ENCODE measurements at places on chromosomes 6 and 20. TPM values are rescaled to one million over a fixed set of nuclear protein-coding genes. Genes with fewer than 3 reads are reported as not detected.

DNA sequence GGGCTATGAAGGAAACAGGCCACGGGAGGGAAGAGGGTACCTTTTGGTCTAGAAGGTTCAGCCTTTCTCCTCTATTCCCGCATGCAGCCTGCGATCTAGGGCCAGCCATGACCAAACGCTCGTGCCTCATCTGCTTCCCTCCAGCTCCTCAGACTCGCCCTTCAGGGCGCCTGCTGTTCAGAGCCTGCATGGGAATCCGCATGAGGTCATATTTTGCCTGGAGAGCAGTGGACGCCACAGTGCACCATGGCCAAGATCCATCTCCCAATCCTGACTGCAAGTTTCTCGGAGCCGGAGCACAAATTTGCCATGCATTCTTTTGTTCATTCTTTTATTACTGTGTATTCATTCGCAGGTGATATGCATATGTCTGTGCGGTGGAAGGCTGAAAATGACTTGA is 608.1 kb downstream of the QKI start:
- H3K36me3 ChIP-seq, result no peaks in the 10 kb centered on the region
- no peak overlapping the region for H3K4me3 ChIP-seq
- H3K27ac ChIP-seq, result no peak overlapping the region
- H3K4me1 ChIP-seq, result no peaks in the 10 kb centered on the region
- no peak for DNase-seq

The KIAA1755 gene
- total RNA-seq, result 0.30 TPM

DNA sequence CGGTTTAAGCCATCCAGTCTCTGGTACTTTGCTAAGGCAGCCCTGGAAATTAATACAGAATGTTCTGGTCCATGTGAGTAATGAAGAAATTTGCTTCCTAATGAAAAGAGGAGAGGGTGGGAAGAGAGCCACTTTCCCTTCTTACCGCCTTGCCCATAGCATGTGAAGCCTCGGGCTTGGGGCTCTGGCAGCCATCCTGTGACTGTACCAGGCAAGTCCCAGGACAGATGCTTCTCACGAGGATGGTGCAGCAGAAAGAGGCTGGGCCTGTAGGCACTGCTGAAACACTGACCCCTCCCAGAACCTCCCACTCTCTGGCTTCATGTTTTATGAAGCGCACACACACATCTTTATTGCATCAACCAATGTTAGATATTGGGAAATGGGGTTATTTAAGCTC is 74.8 kb downstream of the IYD start:
- no peaks in the 10 kb centered on the region for H3K27me3 ChIP-seq
- DNase-seq, result no peak
- no peak overlapping the region for H3K27ac ChIP-seq
- H3K4me3 ChIP-seq, result no peak overlapping the region

- peak overlapping the region; percentile 86 for H3K4me3 ChIP-seq
- H3K27ac ChIP-seq, result no peak overlapping the region
- H3K4me1 ChIP-seq, result peaks cover 8% of the 10 kb centered on the region
- no peaks in the 10 kb centered on the region for H3K36me3 ChIP-seq
- no peaks in the 10 kb centered on the region for H3K27me3 ChIP-seq
Observed at GRCh38 chr6:87473419-87473903, 687 bp downstream of the SLC35A1 start.

- no peaks in the 10 kb centered on the region for H3K36me3 ChIP-seq
- no peaks in the 10 kb centered on the region for H3K4me1 ChIP-seq
- no peaks in the 10 kb centered on the region for H3K27me3 ChIP-seq
- H3K27ac ChIP-seq, result no peak overlapping the region
Observed at GRCh38 chr6:129619579-129620233, 90.3 kb downstream of the ARHGAP18 start.

GRCh38 chr20:7657569-7657968 is 282.7 kb downstream of the HAO1 start:
- H3K4me3 ChIP-seq, result no peak overlapping the region
- no peaks in the 10 kb centered on the region for H3K36me3 ChIP-seq
